SK-N-MC (cell line): ENCODE measurements at places on chromosomes 6 and 20.

GRCh38 chr6:37889486-37889885, 70.0 kb downstream of the ZFAND3 start:
- DNase-seq, result no peak

DNA sequence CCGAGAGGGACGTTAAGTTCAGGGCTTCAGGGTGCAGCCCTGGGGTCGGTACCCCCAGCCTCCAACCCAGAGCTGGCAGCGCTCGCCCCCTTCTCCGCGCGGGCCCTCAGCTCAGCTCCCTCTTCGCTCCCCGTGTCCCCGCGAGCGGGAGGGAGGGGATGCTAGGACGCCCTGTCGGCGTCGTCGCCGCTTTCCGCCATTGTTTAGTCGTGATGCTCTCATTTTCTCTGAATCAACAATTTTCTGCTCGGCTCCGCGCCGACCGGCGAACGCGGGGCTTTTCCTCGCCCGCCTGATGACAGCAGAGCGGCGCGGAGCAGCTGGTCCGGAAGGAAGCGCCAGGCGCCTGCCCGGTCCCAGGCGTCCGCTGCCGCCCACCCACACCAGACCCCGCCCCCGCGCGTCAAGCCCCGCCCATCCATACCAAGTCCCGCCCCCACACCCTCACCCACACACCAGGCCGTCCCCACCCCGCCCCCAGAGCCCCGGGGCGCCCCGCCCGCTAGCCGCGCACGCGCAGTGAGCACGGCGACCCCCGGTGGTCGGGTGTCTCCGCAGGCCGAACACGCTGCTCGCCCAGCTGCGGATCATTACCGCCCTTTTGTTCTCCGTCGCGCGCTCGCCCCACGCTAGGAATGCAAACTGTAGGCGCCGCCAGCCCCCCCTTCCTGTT, 50.1 kb upstream of the SLC32A1 start:
- no peak for DNase-seq

DNA sequence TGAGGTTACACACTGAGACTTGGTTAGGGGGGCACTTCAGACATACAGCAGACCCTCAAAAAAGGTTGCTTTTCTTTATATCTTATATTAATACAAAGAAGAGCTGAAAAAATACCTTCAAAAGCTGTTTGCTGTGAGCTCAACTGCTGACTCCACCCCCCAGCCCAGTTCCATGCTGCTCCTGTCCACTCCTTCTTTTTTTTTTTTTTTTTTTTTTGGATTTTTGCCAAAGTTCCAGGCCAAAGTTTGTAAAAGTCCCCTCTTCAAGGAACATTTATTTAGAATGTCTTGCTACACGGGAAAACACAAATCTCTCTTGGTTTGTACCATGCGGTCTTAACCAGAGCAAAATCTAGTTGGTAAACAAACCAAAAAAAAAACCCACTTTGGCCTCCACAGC, 85.3 kb upstream of the AKAP12 start:
- DNase-seq, result no peak

DNA sequence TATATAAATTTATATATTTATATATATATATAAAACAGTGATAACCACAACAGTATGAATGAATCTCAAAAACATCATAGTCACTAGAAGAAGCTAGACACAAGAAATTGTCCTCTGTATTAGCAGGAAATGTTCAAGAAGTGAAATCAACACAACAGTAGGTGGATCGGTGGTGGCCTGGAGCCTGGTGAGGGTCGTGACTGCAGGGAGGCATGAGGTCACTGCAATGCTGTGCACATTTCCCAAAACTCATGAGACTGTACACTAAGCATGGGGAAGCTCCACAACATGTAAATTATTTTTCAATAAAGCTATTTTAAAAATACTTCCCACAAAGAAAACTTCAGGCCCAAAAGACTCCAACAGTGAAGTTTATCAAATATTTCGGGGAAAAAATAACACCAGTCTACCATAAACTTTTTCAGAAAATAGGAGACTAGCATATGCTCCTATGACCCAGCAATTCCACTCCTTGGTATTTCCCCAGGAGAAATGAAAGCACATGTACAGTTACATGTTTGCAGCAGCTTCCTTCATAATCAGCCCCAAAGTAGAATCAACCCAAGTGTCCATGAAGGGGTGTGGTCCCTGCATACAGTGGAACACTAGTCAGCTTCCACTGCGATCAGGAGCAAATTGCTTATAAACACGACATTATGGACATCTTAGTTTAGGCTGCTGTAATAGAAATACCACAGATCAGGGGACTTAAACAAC, 144.2 kb downstream of the TBXT start:
- no peak for DNase-seq

GRCh38 chr20:13149371-13150105, 71.5 kb upstream of the ISM1 start:
- DNase-seq, result no peak

DNA sequence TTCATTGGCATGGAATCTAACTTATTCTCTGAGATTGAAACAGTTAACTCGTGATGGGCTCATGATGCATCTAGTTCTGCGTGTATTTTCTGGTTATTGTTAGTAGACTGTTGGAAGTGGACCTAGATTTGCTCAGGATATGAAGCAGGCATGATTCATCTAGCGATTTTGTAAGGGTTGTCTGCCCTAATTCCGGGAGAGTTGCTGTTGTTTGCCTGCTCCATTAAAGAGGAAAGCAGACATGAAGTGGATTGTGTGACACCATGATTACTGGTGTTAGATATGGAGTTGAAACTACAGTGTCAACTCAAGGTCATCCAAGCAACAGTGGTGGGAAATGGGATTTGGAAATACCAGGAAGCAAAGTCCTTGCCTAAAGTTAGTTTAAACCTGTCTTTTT, 41.0 kb downstream of the SOX4 start:
- DNase-seq, result no peak

DNA sequence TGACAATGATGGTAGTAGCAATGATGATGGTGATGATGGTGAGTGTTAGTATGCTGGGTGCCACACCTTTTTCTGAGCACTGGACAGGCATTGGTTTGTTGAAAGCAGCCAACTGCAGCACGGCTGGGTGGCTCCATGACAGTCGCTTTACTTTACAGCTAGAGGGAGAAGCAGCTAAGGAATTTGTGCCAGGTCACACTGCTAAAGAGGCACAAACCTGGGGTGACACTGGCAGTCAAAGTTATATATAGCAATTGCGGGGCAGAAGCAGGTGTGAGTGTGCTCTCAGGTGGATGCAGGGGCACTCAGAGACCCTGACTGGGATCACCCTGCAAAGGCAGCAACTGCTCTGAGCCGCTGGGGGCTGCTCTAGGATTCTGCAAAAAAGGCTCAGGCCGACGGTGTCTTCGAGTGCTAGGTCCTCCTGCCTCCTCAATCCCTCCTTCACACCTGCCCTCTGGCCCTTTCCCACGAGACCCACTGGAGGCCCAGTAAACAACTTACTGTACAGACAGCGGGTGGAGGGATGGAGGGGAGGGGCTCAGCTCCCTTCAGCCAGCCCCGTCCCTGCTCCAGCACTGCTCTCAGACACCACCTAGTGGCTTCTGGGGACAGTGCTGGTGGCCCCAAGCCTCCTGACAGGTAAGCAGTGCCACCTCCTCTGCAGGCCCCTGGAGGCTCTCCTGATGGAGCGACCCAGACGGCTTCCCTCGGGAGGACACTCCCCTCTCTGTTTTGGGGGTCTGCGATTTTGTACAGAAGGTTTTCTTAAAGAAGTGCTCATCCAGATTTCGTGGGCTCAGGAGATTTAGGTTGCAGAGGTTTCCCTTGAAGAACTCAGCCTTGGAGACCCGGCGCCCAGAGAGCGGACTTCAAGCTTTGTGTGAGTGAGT, 4.4 kb upstream of the RPS21 start:
- DNase-seq, result peak; percentile 12

DNA sequence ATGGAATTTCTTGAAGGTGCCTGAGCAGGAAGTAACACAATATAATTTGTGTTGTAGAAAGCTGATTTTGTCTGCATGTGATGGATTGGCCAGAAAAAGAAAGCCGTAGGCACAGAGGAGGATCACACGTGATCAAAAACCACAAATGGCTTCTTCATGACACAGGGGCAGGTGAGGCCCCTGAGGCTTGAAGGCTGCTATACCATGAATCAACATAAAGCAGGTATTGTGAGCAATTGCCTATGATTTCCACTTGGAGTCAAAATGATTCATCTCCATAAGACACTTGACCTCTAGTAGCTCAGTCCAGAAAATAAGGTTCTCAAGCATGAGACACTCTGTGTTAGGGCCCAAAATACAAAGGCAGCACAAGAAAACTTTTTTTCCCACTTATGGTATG, 42.4 kb upstream of the EYA4 start:
- DNase-seq, result no peak

GRCh38 chr6:169833258-169833794, 81.9 kb downstream of the ERMARD start:
- no peak for DNase-seq

DNA sequence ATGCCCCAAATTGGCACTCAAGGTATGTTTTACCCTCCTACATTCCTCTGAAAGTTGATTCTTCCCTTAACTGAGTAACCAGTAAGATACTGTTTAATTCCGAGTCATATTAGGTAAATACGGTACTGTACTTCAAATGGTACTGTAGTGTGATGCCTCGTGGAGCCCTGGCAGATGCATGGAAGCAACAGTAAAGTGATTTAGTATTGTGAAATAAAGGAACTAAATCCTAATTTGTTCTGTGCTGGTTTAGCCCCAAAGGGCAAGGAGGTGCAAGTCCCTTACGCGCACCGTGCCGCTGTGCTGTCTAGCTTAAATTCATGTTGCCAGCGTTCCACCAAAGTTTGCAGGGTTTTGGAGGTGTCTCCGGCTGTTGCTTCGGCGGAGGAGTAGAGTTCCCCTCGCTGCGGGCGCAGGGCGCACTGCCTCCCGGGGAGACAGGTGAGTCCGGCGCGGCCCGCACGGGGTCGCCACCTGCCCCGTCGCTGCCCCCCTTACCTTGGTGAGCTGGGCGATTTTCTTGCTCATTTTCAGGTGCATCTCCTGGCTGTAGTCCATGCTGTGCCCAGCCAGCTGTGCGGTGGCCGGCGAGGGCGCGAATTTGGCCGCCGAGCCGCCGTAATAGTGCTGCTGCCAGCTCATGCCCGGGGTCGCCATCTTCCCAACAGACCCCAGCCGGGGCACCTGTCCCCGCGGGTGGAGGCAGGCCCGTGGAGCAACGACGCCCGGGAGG, 655 bp downstream of the FAM184A start:
- DNase-seq, result no peak

DNA sequence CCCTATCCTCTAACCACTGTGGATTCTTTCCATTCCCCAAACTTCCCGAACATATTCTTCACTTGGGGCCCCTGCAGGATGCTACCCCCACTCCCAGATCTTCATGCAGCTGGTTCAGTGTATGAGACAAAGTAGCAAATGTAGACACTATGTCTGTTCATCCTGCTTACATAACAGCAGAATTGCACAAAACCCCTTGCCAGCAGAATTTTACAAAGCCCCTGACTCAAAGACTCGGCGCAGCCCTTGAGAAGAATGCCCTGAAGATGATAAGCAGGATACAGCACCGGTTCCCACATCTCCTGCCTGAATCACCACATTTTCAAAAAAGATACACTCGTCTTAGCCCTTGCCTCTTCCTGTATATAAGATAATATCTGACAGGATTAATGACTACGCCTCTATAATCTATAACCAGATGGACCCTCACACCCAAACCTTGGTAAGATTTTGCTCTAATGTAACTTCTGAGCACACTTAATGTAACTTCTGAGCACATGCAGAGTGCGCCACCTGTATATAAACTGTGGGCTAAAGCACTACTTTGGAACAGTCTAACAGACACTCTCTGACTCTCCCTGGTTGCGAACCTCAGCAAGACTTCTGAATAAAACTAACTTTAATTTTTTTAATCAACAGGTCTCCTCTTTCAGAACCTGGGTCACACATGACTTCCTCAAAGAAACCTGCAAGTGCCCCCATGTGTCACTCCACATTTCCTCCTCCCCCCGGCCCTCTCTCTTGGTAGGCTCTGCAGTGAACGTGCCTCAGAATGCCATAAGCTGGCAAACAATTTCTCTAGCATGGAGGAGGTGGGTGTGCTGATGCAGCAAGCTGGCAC, 28.7 kb downstream of the RALGAPA2 start:
- no peak for DNase-seq

DNA sequence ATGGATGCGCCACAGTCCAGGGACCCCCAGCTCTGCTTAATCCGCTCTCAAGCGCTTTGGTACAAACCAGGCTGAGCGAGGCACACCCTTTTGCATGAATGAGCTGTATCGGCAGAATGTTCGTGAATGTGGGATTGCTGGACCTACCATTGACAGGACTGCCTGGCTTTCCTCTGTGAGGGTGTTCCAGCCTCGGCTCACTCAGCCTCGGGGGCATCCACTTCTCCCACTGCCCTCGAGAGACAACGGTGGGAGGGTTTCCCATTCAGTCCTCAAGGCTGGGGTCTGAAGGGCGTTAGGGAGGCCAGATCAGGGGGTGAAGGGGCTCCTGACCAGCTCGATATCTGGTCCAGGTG, 17.4 kb downstream of the MDFI start:
- no peak for DNase-seq

GRCh38 chr6:161100072-161100471, 108.5 kb downstream of the MAP3K4 start:
- DNase-seq, result no peak

GRCh38 chr6:114833211-114833610, 490.4 kb upstream of the HS3ST5 start:
- DNase-seq, result no peak

- DNase-seq, result no peak
Measured at GRCh38 chr20:23637282-23638221, at the start of gene CST3. Gene CST3, minus strand, starts transcription at chr20:23637955. Its CDS starts 93 bp downstream, at chr20:23637862.
